ENCODE measurements at places on chromosomes 1 and 21.

- DNase-seq = no peak
Measured at GRCh38 chr1:119622311-119623192, 25.5 kb downstream of the ZNF697 start.

DNA sequence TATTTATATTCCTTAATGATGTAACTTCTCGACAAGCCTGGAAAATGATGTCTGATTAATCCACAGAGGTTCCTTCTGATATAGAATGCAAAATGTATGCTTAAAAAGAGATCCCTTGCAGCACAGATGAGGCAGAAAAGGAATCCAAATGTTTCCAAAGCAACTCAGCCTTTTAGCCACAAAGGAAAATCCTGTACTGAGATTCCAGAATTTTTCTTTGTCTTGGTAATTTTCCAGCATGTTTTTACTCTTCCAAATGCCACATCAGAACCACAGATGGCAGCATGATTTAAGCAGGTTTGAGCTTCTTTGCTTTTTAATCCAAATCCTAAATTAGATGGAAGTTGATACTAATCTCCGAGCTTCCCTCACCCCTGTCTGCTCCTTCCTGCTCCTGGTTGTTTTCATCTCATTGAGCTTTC, 176.4 kb upstream of the PALMD start:
- no peak for DNase-seq

- DNase-seq = peak; percentile 88
Measured at GRCh38 chr1:117802531-117803257, 126.7 kb downstream of the GDAP2 start.

DNA sequence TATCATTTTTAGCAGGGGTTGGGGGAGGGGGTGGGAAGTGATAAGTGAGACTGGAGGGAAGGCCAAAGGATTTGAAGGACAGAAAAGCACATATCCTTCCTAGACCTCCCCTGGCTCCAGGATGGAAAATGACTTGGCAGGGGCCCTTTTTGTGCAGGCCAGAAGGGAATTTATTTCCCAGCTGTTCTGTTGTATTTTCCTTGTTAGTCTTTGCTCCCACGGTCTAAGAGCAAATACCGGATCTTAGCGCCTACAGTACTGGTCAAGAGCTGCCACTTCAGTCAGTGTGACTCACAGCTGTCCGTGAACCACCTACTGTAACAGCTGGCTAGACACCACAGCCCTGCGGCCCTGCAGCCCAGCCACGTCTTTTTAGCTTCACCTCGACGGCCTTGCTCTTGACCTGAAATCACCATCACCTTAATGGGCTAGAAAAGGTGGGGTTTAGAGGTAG, 51.0 kb upstream of the ERRFI1 start:
- DNase-seq = no peak

DNA sequence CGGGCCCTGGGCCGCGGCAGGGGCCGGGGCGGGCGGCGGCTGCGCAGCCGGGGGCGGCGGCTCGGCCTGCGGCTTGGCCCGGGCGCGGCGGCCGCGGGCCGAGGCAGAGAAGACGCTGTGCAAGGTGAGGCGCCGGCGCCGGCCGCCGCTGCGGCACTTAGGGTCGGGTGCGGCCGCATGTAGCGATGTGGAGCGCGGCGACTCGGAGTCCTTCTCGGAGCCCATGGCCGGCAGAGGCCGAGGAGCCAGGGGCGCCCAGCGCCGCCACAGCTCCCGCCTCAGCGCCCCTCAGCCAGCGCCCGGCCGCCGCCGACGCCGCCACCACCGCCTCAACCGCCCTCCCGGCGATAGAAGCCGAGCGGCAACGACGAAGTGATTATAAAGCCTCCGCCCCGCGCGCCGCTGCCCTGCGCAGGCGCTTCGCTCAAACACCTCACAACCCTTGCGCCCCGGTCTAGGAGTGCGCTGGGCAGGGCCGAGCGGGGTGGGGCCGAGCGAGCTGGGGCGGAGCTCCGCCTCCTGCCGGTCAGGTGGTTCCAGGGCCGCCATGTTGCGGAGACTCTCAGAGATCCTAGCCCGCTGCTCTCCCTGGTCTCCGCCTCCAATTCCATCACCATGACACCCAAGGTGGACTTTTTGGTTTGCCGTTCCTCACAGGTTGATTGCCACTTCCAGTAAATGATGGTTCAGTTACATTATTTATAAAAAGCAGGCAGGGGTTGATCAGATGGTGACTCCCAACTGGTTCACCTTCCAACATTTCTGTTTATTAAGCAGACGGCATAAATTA, at the start of gene RNF19B:
TSS of gene RNF19B (minus strand) at position 349 of the 790 bp plus-strand sequence. CDS start at position 225, 124 bp downstream.
- DNase-seq = peak; percentile 89

- no peak for DNase-seq
Measured at GRCh38 chr1:150161747-150162581, 12.2 kb downstream of the PLEKHO1 start.

DNA sequence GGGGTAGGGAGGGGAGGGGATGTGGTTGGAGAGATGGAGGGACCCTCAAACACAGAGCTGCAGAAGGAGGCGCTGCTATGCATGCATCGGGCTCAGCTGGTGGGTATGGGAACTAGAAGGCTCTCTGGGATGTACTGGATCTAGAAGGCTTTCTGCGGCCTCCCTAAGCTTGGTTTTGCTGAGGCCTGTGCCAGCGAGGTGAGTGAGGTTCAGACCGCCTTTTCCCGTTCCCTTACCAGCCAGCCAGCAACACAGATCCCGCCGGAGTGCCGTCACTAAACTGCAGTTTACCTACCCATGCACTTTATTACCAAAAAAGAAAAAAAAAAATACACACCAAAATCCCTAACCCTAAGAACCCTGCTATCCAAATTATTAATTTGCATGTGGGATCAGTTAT, 180.2 kb downstream of the PRDM16 start:
- DNase-seq = no peak

GRCh38 chr1:11559591-11559970, 80.6 kb downstream of the DISP3 start:
- no peak for DNase-seq

DNA sequence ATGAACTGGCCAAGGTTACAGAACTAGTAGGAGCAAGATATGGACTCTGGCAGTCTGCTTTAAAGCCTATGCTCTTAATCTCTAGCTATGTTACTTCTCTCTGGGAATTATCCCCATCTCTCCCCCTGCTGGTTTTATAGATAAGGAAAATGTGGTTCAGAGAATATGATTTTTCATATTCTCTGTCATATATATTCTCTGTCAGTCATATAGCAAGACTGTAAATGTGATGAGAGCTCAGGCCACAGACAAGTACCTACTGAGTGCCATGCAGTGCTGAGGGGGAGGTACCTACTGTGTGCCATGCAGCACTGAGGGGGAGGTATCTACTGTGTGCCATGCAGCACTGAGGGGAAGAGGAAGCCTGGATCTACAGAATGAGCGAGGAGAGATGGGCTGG, 220.3 kb upstream of the FGGY start:
- no peak for DNase-seq

- DNase-seq = no peak
Measured at GRCh38 chr1:31191281-31191680, 48.4 kb downstream of the NKAIN1 start.

GRCh38 chr1:182054698-182055326, 6.7 kb downstream of the ZNF648 start:
- peak; percentile 61 for DNase-seq

DNA sequence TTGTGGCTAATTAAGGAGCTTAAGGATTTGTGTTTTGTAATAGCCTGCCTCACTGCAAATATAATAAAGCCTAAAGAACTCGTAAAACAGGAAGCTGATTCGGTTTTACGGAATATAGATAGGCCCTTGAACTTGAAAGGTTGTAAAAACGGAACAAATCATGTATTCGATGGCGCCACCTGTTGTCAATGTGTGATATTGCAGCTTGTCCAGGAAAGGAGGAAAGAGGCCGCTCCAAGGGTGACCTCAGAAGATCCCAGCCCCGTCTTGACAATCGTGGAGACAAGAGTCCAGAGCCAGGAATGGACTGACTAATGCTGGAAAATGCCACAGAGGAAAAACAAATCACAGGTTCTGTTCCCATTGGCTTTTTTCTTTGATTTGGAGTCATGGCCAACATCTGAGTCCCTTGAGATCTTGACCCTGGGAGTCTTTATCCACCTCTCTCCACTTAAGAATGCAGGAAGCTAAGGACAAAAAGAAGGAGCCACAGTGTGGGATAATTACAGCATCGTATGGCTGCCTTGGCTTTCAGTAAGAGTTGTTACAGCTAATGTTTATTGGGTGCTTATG, 7.0 kb upstream of the IGSF21 start:
- DNase-seq = peak; percentile 71

- DNase-seq = no peak
Measured at GRCh38 chr1:108063703-108064102, 98.7 kb upstream of the VAV3 start.

GRCh38 chr1:248622570-248623001, 12.3 kb downstream of the OR2T11 start:
- DNase-seq = no peak

- DNase-seq = no peak
Measured at GRCh38 chr1:154752273-154753030, 117.6 kb downstream of the KCNN3 start.

DNA sequence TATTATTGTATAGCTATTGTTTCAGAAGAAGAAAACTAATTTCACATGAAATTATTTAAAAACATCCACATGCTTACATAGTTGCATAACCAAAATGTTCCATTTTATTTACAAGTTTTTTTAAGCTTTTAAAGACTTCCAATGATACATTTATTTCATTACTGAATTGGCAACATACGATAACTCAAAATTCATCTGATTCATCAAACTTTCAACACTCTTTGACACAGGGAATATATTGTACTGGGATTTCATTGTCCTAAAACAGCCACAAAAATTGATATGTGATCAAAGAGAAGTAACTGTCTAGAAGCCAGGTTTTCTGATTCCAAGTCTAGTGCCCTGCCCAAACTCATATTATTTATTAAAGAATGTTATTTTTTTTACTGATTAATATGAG, 131.4 kb upstream of the USP24 start:
- DNase-seq = no peak

GRCh38 chr1:172421974-172422604, 1.6 kb downstream of the C1orf105 start:
- no peak for DNase-seq

Measured in COLO829 (cell line).